ENCODE measurements at places on chromosomes 6 and 20. TPM values are rescaled to one million over a fixed set of nuclear protein-coding genes. Genes with fewer than 3 reads are reported as not detected.

The MLN gene
- not detected for total RNA-seq

The TMEM217 gene
- 0.40 TPM for total RNA-seq

The NINL gene
- 4.2 TPM for total RNA-seq

The OXT gene
- total RNA-seq: not detected

DNA sequence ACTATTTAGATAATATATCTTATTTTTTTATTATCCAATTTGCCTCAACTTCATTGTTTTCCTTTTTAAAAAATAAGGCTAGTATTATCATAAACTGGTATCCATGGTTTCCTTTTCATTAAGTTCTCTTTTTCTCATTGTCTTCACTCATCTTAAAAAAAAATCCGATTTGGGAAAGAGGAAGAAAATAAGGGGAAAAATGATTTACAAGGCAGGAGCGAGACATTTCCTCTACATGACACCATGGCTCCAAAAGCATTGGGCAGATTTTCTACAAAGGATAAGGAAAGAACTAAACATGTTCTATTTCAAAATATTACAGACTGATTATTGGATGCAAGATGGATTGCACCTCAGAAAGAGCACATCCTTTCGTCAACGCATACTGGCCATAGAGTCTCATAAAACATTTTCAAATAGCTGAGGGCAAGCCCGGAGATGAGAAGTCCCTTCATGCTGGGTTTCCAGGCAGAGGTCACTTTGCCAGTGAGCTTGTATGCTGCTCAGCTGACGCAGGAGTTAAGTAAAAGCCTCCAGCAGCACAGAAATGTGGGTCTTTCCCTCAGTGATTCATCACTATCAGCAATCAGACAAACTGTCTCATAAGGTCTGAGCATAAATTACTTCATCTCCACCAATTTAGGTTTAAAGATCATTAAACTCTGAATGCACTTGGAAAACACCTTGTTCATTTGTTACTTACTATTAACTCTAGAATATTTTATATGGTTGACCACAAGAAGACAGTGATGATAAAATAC, 129.0 kb upstream of the TNFAIP3 start:
- no peak for DNase-seq

DNA sequence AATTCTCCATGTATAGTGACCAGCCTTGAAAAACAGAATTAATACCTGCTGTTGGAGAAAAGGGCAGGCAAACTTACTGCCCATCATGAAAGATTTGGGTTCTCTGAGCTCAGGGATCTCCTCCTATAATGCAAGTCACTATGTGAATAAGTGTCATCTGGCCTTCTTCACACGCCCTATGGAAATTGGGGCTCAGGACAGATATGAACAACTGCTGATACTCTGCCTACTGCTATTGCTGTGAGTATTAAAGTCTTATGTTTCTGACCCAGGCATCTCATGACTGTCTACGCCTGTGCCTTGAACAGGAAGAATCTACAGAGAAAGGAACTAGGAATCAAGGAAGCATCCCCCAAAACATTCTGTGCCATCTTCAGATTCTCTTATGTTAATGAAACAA, 226.1 kb downstream of the SOD2 start:
- no peak for DNase-seq

GRCh38 chr20:37907677-37908401, 4.9 kb downstream of the VSTM2L start:
- peak; percentile 81 for DNase-seq

The KCNK17 gene
- not detected for total RNA-seq

GRCh38 chr20:56360133-56360907, 1.5 kb downstream of the FAM210B start:
- no peak for DNase-seq

GRCh38 chr20:5608104-5608441, 142.1 kb upstream of the SHLD1 start:
- no peak for DNase-seq

GRCh38 chr6:7247828-7248227, 65.2 kb downstream of the SSR1 start:
- no peak for DNase-seq

GRCh38 chr6:116200619-116201249, 53.1 kb downstream of the TSPYL4 start:
- no peak for DNase-seq

The BPIFB4 gene
- not detected for total RNA-seq

GRCh38 chr6:12899046-12899833, 182.7 kb downstream of the PHACTR1 start:
- no peak for DNase-seq

The ERMARD gene
- total RNA-seq: 15.2 TPM

DNA sequence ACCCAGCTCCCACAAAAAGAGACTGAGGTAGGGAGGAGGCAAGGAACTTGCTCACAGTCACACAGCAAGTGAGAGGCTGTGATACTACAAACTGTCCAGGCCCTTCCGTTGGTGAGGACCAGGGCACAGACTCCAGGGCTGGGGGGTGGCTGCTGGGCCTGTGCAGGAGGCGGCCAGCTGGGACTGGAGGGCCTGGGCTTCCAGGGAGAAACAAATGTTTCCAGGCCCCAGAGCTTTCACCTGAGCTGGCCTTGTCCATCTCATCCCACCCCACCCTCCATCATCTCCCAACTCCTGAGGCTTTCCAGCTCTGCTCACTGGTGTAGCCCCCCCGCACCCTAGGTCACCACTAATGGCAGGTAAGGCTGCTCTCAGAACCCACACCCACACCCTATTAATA, 86.0 kb downstream of the GRM4 start:
- no peak for DNase-seq

The NRSN1 gene
- not detected for total RNA-seq

The HLA-DOA gene
- total RNA-seq: 0.23 TPM

DNA sequence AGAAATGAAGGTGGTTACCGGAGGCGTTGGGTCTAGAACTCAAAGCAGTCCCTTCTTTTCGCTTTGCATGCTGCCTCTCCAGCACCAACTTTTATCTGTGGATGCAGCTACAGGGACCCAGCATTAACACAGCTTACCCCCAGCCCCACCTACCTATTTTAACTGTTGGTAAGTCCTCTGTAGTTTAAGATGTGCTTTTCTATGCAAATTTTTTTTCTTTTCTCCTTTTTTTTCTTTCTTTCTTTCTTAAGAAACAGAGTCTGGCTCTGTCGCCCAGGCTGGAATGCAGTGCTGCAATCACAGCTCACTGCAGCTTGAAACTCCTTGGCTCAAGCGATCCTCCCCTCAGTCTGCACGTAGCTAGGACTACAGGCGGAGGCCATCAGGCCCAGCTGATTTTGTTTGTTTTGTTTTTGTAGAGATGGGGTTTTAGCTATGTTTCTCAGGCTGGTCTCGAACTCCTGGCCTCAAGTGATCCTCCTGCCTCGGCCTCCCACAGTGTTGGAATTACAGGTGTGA, 6.5 kb upstream of the USP45 start:
- peak; percentile 43 for DNase-seq

GRCh38 chr20:5928836-5929715, 21.3 kb downstream of the TRMT6 start:
- no peak for DNase-seq

DNA sequence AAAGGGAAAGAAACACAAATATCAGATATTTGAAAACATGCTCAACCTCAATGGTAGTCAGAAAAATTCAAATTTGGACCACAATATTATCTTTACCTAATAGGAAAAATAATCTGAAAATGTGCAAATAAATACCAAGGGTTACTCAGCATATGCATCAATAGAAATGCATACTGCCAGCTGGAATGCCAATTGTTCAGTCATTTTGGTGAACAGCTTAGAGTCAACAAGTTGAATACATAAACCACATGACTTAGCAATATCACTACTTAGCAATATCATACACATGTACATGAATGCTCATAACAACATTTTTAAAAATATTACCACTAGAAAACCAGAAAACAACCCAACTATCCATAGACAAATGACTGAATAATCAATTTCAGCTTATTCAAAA, 212.7 kb downstream of the PTPRK start:
- no peak for DNase-seq

The SLC12A5 gene
- total RNA-seq: not detected

DNA sequence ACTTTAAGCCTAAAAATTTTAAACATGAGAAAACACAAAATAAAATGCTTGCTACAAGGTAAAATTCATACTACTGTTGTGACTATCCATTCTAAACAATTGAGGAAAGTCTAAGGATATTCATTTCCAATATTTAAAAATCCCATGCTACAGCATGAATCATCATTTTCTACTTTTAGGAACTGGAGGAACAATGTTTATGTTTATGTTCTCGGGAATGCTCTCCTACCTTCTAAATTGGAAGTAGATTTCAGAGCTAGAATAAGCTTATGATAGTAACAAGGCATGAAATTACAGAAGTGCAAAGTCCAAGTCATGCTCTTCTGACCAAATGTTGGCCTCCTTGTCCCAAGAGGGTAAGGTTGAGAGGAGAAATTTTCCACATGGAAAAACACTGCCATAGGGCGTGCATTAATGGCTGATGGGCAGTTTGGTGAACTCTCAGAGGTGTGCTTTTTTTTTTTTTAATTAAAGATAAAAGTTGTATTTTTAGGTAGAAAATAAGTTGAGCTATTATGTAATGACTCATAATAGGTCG, 6.0 kb upstream of the MYLK4 start:
- no peak for DNase-seq

DNA sequence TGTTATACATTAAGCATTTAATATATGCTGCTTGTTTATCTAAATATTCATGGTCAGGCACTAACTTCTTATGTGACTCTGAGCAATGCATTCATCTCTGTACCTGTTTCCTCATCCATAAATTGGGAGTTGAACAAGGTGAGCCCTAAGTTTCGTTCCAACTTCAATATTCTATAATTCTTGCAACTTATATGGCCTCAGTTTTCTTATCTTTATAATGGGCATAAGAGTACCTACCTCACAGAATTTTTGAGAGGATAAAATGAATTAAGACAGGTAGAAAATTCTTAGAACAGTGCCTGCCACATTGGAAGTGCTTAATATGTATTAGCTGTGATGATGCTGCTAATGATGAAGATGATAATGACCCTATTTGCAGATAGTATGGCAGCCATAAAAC, 11.8 kb upstream of the HIVEP2 start:
- no peak for DNase-seq

- DNase-seq: no peak
These were observed 754.1 kb downstream of the QKI start for GRCh38 chr6:164168595-164168994.

The OLIG3 gene
- total RNA-seq: not detected

DNA sequence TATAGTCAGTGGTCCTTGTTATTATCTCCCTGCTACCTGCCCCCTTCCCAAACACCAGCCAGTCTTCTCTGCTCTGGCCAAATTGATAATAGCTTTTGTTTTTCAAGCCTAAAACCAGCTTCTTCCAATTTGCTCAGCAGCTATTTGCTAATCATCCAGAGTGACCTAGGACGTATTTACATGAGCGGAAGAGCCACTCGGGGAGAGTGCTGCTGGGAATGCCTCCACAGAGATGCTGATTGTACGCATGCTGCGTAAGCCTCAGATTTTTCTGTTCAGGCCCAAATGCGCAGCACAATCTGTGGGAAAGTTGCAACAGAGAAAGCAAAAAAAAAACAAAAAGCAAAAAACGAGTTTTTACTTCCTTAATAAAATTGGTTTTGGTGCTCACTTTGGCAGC, 24.4 kb upstream of the ID1 start:
- DNase-seq: no peak

The CFAP206 gene
- total RNA-seq: 0.23 TPM

DNA sequence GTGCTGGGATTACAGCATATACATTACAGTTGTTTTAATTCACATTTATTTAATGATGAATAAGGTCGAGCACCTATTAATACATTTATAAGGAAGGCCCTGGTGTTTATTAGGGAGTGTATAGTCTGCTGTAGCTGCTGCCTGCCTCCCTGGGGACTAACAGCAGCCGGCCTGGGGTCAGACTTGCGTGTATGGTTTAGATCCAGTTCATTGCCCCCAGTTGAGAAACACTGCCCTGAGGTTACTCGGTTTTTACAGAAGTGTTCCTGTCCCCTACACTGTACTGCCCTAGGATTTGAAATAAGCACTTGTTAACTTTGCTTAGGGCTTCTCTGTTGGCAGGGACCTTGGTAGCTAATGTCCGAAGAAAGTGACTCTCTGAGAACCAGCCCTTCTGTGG, 4.0 kb downstream of the TTPAL start:
- no peak for DNase-seq

The OTOR gene
- not detected for total RNA-seq

The HSPA12B gene
- not detected for total RNA-seq

The SLC35B3 gene
- total RNA-seq: 19.6 TPM

GRCh38 chr6:162251257-162251656, 476.3 kb downstream of the PRKN start:
- DNase-seq: peak; percentile 11

- DNase-seq: no peak
These were observed 72.1 kb downstream of the TXLNB start for GRCh38 chr6:139219746-139220145.

- DNase-seq: peak; percentile 5
These were observed 87.7 kb downstream of the THEMIS start for GRCh38 chr6:127812985-127813698.

DNA sequence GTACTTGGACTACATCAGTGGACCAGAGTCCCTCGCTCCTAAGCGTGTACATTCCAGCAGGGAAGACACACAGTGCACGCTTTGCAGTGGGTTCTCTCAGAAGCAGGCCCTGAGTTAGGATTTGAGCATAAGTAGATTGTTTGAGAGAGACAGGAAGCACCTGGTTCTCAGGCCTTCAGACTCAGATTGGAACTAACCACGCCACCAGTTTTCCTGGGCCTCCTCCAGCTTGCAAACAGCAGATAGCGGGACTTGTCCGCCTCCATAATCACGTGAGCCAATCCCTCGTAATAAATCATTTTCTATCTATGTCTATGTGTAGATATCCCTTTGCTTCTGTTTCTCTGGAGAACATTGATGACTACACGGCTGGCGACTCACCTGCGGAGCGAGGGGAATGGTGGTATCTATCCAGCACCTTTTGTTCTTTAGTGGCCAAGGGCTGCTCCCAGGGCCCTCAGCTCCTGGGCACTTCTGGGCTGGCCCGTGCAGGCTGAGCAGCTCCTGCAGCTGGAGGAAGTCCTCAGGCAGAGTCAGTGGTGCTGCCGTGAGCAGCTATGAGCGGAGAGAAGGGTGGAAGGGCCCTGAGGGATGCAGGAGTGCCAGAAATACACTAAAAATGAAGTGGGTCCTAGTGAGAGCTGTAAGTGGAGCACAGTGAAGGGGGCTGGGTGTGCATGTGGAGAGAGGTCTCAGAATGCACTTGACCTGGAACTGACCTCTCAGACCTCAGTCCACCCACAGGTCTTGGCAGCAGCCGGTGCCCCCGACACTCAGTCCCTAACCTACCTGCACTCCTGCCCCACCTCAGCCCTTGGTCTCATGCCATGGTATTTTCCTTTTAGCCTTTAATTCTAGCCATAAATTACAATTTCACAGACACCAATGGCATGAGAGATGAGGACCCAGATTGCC, 76.9 kb downstream of the STK35 start:
- no peak for DNase-seq

All from LHCN-M2 (cell line).